Activated CD4-positive, alpha-beta memory T cell treated with anti-CD3 and anti-CD28 coated beads, Interleukin-2, amount 10 ng/mL, durations not matched to agents 7 days and 5 days (primary cell): ENCODE measurements at places on chromosomes 1 and 21.
A peak's percentile ranks its signal among the peaks of the same experiment; 100 is the strongest.

DNA sequence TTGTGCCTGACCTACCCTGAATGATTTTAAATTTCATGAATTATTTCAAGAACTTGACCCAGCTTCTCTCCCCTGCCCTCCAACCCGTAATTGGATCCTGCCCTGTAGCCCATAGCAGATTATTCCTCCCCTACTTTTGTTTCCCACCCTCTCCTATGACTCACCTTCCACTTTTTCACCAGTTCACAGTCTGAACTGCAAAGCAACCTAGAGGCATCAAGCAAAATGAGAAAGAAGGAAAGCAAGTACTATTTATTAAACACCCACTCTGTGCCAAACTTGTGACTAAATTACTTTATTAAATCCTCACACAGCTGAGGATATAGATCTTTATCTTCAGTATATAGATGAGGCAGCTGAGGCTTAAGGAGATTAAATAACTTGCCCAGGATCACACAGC lies 20.7 kb upstream of the IKBKE start:
- no peak for DNase-seq

GRCh38 chr1:34500451-34500850 lies 254.4 kb upstream of the GJB5 start:
- no peak for DNase-seq

GRCh38 chr1:154624746-154625643 lies 17.0 kb upstream of the ADAR start:
- DNase-seq: no peak

DNA sequence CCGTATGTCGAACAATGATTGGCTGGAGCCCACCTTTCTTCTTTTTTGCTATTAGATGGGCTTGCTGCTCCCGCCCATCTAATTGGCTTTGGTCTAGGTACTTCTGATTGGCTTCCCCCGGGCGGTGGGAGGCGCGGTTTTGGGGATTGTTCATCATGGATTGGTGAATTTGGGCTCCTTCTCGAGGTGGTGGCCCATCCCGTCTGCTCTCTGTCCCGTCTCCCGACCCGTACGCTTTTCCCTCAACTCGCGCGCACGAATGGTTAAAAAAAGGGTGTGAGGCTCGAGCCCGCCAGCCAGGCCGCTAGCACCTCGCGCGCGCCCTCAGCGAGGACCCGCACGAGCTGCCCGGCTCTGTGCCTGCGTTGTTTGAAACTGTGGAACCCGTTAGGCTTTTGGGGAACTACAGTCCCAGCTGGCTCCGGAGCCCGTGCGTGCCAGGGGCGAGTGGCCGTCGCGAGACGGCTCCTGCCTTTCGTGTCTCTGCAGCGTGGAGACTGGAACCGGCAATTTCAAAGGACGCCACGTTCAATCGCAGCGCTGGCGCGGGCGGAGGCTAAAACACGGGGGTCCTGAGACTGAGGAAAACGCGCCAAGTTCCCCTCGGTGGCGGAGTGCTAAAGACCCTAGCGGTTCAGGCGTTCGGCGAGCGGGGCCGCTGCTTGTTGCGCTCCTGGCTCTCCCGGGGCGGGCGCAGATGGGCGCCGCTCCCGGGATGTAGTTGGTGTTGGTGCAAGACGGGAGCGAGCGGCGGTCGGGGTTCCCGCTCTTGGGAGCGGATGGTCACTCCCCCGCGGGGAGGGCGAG lies at the start of gene USP1:
Gene USP1, plus strand, starts transcription at position 584 of the 807 bp plus-strand sequence. CDS start 2,819 bp downstream, outside the sequence.
- peak; percentile 99 for DNase-seq

GRCh38 chr1:28865997-28866650 lies 48.2 kb upstream of the EPB41 start:
- no peak for DNase-seq

- DNase-seq: no peak
Measured at GRCh38 chr1:64337926-64338325, 132.0 kb upstream of the CACHD1 start.

DNA sequence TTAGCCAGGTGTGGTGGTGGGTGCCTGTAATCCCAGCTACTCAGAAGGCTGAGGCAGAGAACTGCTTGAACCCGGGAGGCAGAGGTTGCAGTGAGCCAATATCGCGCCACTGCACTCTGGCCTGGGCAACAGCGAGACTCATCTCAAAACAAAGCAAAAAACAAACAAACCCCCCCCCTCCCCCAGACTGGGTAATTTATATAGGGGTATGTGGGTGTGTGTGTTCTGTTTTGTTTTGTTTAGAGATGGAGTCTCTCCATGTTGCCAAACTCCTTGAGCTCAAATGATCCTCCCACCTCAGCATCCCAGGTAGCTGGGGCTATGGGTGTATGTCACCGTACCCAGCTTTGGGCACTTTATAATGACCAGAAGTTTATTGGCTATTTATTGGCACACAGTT lies 73.6 kb downstream of the SLC27A3 start:
- DNase-seq: no peak

DNA sequence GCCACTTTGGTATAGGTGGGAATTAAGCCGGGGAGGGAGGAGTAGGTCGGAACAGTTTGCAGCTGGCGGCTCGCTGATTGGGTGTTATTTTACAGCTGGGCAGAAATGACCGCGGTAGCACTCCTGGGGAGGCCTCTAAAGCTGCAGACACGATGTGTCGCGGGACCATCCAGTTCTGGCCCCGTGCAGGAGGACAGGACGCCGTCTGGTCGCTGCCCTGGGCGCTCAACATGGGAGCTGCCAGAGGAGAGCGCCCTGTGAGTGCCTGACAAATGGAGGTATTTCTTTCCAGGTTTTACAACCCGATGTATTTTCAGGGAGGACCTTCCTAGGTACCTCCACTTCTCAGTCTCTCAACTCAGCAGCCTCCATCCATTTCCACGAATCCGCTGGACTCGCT lies 46.2 kb downstream of the CDC7 start:
- DNase-seq: no peak

DNA sequence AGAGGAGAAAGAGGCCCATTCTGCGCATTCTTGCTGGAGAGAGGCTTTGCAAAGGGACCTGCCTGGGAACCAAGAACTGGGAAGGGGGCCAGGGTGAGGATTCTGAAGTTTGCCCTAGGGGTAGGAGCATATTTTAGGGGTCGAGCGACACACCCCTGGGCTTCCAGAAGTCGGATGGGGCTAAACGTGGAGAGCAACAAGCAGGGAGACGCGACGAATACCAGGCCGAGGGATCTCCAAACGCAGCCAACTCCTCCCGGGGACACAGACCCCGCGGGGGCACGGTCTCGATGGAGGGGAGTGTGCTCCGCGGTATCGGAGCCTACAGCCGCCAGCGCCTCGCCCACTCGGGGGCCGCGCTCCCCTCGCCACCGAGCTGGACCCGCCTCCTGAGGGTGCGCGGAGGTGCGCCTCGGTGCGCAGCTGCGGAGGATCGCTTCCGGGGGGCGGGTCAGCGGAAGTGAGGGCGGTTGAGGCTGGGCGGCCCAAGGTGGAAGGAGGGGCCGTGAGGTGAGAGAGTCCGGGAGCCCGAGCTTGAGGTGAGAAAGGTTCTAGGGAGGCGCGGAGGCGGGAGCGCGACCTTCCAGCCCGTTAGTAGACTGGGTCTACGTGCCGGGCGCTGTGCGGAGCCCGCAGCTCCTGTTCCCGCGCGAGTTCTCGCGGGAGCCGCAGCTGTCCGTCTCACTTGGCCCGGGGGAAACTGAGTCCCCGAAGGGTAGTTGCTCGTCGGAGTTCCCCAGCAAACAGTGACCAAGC lies at the start of gene MTFR1L:
Gene MTFR1L, plus strand, starts transcription at position 464 of the 756 bp plus-strand sequence. CDS start 3,151 bp downstream, outside the sequence.
- peak; percentile 95 for DNase-seq

DNA sequence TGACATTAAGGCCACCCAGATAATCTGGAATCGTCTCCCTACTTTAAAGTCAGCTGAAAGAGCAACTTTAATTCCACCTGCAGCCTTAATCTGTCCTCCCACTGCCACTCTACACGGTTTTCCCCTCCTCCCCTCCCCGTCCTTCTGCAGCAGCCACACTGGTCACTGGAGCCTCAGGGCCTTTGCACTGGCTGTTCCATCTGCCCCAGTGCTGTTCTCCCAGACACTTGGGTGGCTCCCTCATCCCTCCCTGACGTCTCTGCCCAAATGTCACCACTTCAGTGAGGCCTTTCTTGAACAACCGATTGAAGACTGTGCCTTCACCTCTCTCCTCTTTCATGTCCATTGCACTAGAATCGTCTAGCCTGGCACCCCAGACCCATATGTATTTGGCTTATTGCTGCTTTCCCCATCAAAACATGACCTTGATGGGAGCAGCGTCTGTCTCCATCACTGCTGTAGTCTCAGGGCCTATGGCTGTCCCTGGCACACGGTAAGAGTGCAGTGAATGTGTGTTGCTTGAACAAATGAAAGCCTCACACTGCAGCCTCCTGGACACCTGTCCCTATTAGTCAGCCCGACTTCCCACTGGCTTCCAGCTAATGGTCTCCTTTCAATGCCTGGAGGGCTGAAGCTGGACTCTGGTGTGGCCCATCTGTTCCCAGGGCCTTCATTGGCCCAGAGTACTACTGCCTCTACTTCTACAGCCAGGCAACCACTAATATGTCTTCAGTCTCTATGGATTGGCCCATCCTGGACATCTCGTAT lies 10.6 kb upstream of the PRDM16 start:
- DNase-seq: no peak

GRCh38 chr1:30816211-30817076 lies 58.9 kb upstream of the LAPTM5 start:
- DNase-seq: no peak

DNA sequence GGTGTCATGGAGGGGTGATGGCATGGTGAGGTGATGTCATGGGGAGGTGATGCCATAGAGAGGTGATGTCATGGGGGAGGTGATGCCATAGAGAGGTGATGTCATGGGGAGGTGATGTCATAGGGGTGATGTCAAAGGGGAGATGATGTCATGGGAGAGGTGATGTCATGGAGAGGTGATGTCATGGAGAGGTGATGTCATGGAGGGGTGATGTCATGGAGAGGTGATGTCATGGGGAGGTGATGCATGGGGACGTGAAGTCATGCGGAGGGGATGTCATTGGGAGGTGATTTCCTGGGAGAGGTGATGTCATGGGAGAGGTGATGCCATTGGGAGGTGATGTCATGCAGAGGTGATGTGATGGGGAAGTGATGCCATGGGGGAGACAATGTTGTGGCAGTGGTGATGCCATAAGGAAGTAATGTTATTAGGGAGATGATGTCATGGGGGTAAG lies 92.1 kb upstream of the C1orf174 start:
- DNase-seq: peak; percentile 21

GRCh38 chr1:40650075-40650474 lies 15.4 kb downstream of the RIMS3 start:
- DNase-seq: no peak

DNA sequence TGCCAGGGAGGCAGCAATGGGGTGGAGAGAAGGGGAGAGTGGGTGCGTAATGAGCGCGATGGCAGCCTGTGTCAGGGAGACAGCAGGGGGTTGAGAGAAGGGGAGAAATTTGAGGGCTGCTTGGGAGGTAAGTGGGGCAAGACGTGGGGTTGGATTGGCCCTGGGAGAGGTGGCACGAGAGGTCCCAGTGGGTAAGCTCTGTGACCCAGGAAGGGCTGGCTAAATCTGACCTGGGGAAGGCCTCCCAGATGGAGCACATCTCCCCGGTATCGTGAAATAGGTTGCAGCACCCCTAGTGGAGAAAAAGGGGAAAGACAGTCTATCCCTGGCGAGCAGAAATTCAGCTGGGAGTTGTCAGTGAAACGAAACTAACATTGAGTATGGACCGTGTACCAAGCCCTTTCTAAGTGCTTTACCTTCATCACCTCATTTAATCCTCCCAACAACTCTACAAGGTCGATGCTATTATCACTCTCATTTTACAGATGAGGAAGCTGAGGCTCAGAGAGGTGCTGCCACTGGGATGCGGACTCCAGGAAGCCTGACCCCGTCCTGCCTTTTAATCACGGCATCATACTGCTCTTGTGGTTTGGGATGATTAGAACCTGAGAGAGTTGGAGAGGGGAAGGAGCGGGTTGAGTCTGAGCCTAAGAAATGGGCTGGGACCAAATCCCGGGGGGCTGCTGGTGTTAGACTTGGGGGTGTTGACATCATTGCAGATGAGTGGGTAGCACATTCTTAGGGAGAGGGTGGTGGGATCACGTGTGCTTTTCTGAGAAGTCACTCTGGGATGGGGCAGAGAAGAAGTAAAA lies 56.6 kb upstream of the RPL11 start:
- DNase-seq: peak; percentile 66

GRCh38 chr1:10724052-10724494 lies 72.4 kb downstream of the CASZ1 start:
- no peak for DNase-seq

- DNase-seq: no peak
Measured at GRCh38 chr1:27868556-27868931, 3.8 kb upstream of the THEMIS2 start.

- no peak for DNase-seq
Measured at GRCh38 chr1:186974774-186975181, 146.0 kb downstream of the PLA2G4A start.
